ENCODE measurements at places on chromosomes 1 and 21.

- peak; percentile 50 for DNase-seq
These were observed 92.0 kb downstream of the CNIH3 start for GRCh38 chr1:224707843-224708725.

- DNase-seq: no peak
These were observed 9.7 kb upstream of the TFF3 start for GRCh38 chr21:42324896-42325295.

GRCh38 chr1:223748405-223748772 is 36.0 kb downstream of the CAPN2 start:
- peak; percentile 85 for DNase-seq

DNA sequence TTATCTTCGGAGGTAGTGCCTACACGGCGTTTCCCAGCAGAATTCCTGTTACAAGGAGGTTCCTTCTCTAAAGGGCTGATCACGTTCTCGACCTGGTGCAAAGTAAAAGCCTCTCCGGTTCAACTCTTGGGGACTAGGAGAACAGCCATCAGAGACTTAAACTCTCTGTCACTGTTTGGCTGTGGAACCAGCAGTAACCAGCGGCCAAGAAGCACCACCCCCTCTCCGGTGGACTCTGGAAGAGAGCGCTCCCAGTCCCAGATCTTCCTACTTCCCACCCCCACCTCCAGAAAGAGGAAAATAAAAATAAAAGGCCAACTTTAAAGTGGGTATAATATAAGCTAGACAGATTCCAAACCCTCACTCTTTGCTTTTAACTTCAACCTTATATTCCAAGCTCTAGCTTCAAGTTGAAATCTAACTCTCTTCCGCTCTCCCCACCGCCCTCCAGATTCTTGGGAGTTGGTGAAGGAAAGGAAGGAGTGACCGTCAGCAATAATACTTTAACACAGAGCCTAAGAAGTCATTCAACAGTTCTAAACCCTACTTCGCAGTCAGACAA is 2.9 kb downstream of the BRINP3 start:
- DNase-seq: no peak

DNA sequence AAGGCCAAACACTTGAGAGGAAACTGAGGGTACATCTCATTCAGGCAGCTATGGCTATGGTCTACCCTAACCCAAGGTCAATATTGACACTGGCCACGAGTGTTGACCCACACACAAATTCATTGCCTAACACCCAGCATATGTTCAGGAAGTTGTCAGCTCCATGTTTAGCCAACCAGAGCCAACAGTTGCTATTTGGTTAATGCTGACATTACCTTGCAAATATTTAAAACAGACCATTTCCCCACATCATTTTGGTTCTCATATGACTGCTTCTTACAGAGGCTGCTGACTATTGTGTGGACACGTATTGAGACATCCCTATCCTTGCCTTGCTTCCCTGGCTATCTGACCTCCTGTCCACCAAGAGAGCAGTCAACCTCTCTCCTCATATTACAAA is 97.3 kb downstream of the LMX1A start:
- no peak for DNase-seq

DNA sequence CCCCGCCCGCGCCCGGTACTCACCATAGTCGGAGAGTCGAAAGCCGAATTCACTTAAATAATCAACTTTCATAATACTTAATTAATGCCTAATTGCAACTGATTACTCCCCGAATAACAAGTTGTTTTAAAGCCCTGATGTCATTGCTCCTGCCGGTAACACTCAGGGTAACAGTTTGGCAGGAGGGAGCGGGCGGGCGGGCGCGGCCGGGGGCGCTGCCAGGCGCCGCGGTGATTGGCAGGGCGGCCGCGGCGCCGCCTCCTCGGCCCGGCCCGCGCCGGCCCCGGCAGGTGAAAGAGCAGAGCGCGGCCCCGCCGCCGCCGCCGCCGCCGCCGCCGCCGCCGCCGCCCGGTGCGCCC is 102.2 kb downstream of the CASZ1 start:
- peak; percentile 10 for DNase-seq

DNA sequence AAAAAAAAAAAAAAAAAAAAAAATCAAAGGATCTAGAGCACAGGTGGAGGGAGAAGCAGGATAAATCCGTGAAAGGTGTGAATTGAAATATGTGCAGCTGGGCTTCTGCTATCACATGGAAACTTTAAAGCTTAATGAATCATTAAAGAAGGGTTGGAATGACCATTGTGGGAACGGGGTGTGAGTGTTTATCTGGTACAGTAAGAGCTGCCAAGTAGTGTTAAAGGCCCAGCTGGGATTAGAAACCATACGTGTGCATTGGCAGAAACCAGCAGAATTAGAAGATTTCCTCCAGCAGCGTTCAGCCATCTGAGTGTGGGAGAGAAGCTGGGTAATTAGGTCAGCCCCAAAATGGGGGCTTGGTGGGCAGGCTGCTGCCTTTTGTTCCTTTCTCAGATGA is 13.5 kb downstream of the FALEC start:
- peak; percentile 91 for DNase-seq

GRCh38 chr1:33711511-33711910 is 152.4 kb upstream of the HMGB4 start:
- no peak for DNase-seq

DNA sequence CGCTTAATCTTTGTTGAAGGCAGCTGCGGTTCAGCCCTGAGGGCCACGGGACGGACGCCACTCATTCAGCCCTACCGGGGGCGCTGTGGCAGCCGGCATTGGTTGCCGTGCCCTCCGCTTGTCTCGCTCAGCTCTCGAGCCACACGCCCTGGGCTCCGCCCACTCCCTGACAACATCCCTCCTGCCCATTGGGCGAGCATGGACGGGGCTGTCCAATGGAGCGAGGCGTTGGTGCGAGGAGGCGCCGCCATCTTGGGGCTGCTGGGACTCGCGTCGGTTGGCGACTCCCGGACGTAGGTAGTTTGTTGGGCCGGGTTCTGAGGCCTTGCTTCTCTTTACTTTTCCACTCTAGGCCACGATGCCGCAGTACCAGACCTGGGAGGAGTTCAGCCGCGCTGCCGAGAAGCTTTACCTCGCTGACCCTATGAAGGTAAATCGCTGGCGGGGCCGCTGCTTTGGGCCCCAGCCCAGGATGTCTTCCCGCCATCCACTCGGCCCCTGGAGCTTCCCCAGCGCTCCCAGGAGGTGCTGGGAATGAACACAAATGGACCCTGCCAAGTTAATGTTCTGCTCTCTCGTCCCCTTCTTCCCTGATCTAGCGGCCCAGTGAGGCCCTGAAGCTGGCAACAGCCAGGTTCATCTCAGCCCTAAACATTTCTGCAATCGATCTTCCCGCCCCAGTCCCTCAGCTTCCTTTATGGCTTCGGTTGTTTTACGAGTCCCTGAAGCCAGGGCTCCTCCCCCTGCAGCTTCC is at the start of gene SRP9:
TSS of gene SRP9 (plus strand) at position 244 of the 754 bp plus-strand sequence. CDS start at position 359, 115 bp downstream.
- DNase-seq: peak; percentile 98

- no peak for DNase-seq
These were observed 408.1 kb downstream of the USH2A start for GRCh38 chr1:216015116-216015515.

GRCh38 chr1:90959352-90960206 is 62.3 kb downstream of the ZNF644 start:
- DNase-seq: peak; percentile 68

GRCh38 chr1:232084584-232085223 is 458.1 kb downstream of the DISC1 start:
- DNase-seq: peak; percentile 14

GRCh38 chr1:38733761-38734160 is 125.8 kb downstream of the RRAGC start:
- DNase-seq: no peak

DNA sequence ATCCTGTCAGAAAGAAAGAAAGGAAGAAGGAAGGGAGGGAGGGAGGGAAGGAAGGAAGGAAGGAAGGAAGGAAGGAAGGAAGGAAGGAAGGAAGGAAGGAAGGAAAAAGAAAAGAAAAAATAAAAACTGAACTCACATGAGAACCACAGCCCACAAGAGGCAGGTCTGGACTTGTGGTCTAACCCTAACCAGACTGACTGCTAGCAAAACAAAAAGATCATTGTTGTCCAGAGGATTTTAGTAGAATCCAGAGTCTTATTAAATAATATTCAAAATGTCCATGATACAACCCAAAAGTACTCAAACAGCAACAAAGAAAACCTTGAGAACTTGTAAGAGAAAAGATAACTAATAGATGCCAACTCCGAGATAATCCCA is 4.7 kb upstream of the ITGB2 start:
- DNase-seq: no peak

- no peak for DNase-seq
These were observed 80.6 kb upstream of the TRABD2B start for GRCh38 chr1:48077795-48078222.

- no peak for DNase-seq
These were observed 16.0 kb downstream of the CHD5 start for GRCh38 chr1:6163973-6164617.

DNA sequence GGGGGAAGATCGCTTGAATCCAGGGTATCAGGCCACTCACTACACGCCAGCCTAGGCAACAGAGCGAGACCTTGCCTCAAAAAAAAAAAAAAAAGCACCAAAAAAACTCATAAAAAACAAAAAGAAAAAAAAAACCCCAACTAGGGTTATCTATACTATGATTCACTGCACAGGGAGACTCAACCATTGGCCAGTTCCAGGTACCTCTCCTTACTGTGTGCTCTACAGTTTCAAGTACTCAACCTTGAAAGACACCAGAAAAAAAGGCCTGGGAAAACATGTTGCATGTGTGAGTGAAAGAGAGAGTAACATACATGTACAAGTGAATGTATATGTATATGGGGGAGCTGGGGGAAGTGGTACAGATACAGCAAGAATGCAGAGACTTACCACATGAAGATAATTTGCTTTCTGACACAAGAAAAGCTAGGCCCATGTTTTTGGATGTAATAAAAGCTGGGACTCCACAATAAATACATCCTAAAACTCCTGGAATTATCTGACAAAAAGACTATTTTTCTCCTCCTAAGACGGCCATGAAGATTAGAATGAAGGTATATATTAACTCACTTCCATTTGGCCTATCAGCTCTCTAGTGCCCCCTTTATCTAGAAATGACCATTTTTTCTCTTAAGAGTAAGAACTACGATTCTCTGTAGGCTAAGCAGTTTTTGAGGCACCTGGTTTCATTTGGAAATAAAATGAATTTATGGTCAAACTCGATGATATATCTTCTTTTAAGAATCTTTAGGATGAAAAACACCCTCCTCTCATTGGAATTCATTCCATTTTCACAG is 52.2 kb downstream of the SLC27A3 start:
- DNase-seq: no peak

DNA sequence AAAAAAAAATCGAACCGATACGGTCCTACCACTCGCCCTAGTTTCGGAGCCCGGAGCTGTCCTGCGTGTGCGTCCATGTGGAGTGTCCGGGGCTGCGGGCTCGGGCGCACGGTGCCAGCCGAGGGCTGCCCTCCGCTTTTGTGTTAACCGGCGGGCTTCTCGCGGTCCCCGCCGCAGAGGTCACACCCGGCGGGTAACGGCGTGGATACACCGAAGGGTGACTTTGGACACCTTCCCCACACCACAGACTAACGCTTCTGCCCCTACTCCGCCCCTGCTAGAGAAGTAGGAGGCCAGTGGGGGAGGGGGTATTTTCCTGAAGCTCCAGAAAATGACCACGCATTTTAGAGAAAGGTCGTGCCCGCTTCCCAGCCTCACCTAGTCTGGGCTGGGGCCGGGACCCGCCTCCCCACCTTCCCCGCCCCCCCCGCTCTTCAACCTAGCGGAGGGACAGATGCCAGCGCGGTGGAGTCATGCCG is 609 bp upstream of the ATF3 start:
- DNase-seq: no peak

- no peak for DNase-seq
These were observed 137.8 kb downstream of the HIVEP3 start for GRCh38 chr1:41780916-41781315.

- DNase-seq: peak; percentile 87
These were observed 42.3 kb upstream of the SYT14 start for GRCh38 chr1:209895709-209896108.

DNA sequence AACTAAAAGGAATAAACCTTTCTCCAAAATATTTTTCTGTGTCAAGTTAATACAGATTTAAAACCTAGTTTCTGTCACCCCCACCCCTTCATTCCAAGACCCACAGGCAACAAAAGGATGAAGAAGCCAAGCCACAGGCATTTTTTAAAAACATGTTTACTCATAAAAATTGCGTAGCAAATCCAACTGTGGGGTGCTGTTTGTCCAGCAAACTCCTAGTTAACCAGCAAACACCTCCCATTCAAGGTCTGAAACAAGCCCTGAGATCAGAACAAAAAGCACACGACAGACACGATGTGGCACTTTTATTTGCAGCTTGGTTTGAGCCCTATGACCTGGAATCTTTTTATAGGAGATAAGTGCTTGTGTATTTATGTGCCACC is 149.9 kb upstream of the CAMK1G start:
- DNase-seq: peak; percentile 57

DNA sequence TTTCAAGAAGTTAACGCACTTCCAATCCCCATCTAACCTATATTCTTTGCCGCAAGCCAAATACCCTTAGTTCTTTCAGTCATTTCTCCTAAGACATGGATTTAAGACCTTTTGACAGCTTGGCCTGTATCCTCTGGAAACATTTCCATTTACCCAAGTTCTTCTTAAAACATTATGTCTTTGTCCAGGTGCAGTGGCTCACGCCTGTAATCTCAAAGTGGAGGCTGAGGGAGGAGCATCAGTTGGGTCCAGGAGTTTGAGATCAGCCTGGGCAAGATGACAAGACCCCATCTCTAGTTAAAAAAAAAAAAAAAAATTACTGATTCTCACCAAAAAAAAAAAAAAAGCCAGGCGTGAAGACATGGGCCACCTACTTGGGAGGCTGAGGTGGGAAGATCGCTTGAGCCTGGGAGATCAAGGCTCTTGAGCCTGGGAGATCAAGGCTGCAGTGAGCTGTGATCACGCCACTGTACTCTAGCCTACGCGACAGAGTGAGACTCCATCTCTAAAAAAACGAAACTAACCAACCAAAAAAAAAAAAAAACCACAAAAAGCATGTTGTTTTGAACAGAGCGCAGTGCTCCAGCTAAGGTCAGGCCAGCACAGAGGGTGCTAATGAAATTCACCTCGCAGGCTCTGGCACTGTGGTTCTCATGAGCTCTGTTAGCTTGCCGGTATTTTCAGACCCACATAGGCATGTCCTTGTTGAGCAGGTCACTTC is 36.0 kb downstream of the NUAK2 start:
- peak; percentile 65 for DNase-seq

DNA sequence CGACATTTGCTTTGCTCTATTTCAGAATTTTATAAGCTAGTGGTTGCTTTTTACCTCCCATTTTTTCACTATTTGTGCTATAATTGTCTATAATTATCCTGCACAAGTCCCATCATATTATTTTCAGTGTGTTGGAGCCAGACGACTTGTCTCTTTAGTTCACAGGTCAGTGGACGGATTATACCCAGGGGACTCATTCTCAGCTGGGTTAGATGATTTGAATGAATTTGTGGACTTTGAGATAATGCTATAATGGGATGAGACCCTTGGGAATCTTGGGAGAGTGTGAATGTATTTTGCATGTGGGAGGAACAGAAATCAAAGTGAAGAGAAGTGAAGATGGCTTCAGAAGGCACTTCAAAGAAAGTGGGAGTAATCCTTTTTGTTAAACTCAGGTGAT is 31.5 kb upstream of the KCNK1 start:
- no peak for DNase-seq

Measured in iris pigment epithelial cell (primary cell).